Activated gamma-delta T cell treated with anti-CD3 and anti-CD28 coated beads, Interleukin-2, amount 50 U/mL, for 16 hours (primary cell): ENCODE measurements at places on chromosomes 12 and 14.

GRCh38 chr12:106601031-106601430 lies 18.2 kb downstream of the RFX4 start:
- DNase-seq: no peak

DNA sequence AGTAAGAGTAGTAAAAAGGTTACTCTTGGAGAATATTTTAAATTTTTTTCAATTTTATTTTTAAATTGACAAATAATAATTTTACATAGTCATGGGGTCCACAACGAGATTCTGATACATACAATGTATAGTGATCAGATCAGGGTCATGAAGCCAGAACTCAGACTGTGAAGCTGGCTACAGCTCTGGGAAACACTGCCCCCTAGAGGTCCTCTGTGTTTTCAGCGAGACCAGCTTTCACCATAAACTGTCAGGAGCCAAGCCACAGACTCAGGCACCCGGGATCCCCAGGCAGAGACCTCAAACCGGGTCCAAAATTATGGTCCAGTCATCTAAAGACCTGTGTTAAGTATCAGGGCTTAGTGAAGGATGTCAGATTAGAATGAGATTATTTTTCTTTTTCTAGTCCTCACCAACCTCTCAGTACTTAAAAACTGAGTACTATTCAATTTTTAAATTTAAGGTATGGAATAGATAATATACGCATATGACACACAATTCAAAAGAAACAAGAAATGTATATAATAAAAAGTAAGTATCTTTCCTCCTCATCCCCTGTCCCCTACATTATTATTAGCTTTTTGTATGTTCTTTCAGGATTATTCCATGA lies 397.1 kb downstream of the MDGA2 start:
- DNase-seq: no peak

- no peak for DNase-seq
These were observed 3.0 kb downstream of the SRRM4 start for GRCh38 chr12:118984161-118984943.

- no peak for DNase-seq
These were observed 22.8 kb upstream of the NXPH4 start for GRCh38 chr12:57193706-57194245.

GRCh38 chr12:89828575-89828974 lies 119.9 kb upstream of the ATP2B1 start:
- DNase-seq: no peak
